ENCODE measurements at places on chromosomes 16 and 17. TPM values are rescaled to one million over a fixed set of nuclear protein-coding genes. Genes with fewer than 3 reads are reported as not detected.

GRCh38 chr17:40475234-40475908, 26.1 kb downstream of the TNS4 start:
- H3K27ac ChIP-seq = no peak overlapping the region
- H3K4me3 ChIP-seq = no peak overlapping the region
- no peaks in the 10 kb centered on the region for H3K36me3 ChIP-seq
- H3K27me3 ChIP-seq = no peaks in the 10 kb centered on the region
- DNase-seq = no peak

- peaks cover 47% of the 10 kb centered on the region for H3K27me3 ChIP-seq
- DNase-seq = no peak
- H3K4me3 ChIP-seq = no peak overlapping the region
- no peaks in the 10 kb centered on the region for H3K4me1 ChIP-seq
- H3K27ac ChIP-seq = no peak overlapping the region
- no peaks in the 10 kb centered on the region for H3K36me3 ChIP-seq
Measured at GRCh38 chr16:49608779-49609178, 235.2 kb downstream of the C16orf78 start.

DNA sequence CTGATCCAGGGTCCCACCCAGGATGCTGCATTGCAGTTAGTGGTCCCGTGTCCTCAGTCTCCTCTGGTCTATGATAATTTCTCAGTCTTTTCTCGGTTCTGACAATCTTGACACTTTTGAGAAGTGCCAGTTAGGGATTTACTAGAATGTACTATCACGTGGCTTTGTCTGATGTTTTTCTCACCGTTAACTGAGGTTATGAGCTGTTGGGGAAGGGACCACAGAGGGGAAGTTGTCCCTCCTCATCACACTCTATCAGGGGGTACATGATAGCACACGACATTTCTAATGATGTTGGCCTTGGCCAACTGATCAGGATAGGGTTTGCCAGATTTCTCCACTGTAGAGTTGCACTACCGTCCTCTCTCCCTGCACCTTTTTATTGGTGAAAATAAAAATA, 250.9 kb upstream of the SDK2 start:
- H3K4me3 ChIP-seq = no peak overlapping the region
- H3K36me3 ChIP-seq = no peaks in the 10 kb centered on the region
- no peak overlapping the region for H3K27ac ChIP-seq
- H3K4me1 ChIP-seq = no peaks in the 10 kb centered on the region
- no peak for DNase-seq

DNA sequence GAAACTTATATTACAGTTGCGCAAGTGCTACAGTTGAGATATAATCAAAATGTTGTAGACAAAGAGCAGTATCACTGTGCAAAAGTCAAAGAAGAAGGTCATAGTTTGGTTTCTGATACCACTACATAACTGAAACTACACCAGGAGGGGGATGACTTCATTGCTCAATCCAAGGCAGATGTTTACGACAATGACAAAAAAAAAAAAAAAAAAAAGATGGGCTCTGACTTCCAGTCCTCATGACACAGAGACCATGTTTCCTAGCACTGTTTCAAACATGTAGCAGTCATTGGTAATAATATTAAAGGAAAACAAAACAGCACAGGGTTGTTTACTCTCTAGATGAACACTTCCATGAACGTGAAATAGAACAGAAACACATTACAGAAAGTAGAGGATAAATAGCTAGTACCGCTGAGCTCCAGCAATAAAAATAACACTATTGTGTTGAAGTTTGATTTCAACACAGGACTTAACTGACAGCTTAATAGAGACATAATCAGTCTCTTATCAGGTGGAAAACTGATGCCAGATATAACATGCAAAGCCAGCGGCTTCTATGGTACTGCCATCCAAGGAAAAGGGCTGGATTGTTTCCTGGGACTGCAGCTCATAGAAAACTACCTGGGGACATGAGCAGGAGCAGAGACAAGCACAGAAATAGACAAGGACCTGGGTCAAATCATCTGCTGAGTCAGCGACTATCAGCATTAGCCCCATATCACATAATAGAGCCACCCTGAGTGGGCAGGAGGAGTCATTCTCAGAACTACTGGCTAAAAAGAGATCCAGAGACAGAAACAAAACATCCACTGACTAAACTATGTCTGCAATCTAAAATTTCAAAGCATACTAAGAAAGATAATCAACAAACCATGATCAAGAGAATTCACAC, 463.6 kb upstream of the SOX9 start:
- no peak overlapping the region for H3K27ac ChIP-seq
- DNase-seq = no peak
- H3K27me3 ChIP-seq = no peaks in the 10 kb centered on the region
- no peak overlapping the region for H3K4me3 ChIP-seq
- no peaks in the 10 kb centered on the region for H3K36me3 ChIP-seq
- no peaks in the 10 kb centered on the region for H3K4me1 ChIP-seq

GRCh38 chr16:22214889-22215288, 8.8 kb downstream of the EEF2K start:
- no peaks in the 10 kb centered on the region for H3K36me3 ChIP-seq
- DNase-seq = no peak
- no peaks in the 10 kb centered on the region for H3K4me1 ChIP-seq
- no peak overlapping the region for H3K4me3 ChIP-seq
- no peak overlapping the region for H3K27ac ChIP-seq
- H3K27me3 ChIP-seq = no peaks in the 10 kb centered on the region

DNA sequence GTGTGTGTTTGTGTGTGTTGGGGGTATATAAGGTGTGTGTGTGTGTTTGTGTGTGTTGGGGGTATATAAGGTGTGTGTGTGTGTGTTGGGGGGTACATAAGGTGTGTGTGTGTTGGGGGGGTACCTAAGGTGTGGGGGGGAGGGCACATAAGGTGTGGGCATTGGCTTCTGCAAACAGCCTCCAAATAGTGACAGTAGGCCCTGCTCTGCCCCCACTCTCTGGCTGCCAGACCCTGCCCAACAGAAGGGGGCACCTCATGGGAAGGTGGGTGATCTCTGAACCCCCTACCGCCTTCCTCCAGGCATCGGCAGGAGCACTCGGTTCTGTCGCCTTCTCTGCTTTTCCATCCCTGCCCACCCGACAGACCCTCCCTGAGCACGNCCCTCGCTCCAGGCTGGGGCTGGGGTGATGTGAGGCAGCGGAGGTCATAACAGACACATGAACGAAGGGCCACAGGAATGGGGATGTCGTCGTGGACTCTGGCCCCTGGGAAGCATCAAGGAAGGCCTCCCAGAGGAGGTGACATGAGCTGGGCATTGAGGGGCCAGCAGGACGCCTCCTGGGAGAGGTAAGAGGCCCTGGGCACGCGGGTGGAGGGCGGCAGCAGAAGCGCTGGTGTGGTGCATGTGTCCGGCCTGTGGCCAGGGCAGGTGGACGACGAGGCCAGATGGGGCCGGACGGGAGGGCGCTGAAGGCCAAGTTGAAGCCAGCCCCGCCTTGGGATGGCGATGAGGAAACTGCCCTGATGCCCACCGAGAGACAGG, 136.6 kb upstream of the RPH3AL start:
- no peak overlapping the region for H3K27ac ChIP-seq
- no peaks in the 10 kb centered on the region for H3K27me3 ChIP-seq
- DNase-seq = peak; percentile 5
- no peaks in the 10 kb centered on the region for H3K4me1 ChIP-seq
- H3K4me3 ChIP-seq = no peak overlapping the region

DNA sequence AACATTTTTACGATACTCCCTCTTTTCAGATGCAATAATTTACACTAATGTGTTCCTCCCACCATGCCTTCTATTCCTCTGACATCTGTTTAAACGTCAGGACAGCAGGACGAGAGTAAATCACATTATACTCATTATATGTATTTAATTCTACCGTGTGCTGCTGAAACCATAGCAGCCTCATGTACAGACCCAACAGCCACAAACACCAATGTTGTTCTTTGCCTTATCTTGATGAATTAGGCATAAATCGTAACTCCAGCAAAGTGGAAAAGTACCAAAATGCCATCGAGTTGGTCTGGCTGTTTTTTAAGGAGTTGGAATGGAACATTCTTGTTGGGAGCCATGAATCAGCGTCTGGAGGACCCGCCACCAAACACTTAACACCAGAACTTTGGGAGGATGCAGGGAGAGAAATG, 82.9 kb upstream of the FOXF1 start:
- no peaks in the 10 kb centered on the region for H3K4me1 ChIP-seq
- H3K27ac ChIP-seq = no peak overlapping the region
- no peak for DNase-seq
- no peak overlapping the region for H3K4me3 ChIP-seq

DNA sequence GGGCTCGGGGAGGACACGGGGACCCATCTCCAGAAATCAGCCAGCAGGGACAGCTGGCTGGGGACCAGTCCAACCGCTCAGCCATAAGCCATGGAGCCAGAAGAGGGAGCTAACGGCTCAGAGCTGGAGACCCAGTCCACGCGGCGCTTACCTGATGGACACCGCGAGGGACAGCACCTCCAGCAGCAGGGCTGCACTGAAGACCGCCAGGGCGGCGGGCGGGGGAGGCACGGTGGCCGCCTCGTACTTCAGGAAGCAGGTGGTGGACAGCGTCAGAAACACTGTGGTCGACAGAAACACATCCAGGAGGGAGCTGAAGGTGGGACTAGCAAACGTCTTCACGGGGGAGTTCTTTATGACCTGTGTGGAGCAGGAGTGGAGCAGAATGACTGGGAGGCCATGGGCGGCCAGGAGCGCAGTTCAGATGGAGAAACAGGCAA, 102.6 kb upstream of the CREBBP start:
- no peak overlapping the region for H3K4me3 ChIP-seq
- no peaks in the 10 kb centered on the region for H3K36me3 ChIP-seq
- no peaks in the 10 kb centered on the region for H3K27me3 ChIP-seq

GRCh38 chr17:34199932-34200534, 55.1 kb upstream of the CCL2 start:
- H3K4me1 ChIP-seq = no peaks in the 10 kb centered on the region
- H3K27me3 ChIP-seq = peaks cover 9% of the 10 kb centered on the region
- no peaks in the 10 kb centered on the region for H3K36me3 ChIP-seq
- no peak overlapping the region for H3K4me3 ChIP-seq
- H3K27ac ChIP-seq = no peak overlapping the region

DNA sequence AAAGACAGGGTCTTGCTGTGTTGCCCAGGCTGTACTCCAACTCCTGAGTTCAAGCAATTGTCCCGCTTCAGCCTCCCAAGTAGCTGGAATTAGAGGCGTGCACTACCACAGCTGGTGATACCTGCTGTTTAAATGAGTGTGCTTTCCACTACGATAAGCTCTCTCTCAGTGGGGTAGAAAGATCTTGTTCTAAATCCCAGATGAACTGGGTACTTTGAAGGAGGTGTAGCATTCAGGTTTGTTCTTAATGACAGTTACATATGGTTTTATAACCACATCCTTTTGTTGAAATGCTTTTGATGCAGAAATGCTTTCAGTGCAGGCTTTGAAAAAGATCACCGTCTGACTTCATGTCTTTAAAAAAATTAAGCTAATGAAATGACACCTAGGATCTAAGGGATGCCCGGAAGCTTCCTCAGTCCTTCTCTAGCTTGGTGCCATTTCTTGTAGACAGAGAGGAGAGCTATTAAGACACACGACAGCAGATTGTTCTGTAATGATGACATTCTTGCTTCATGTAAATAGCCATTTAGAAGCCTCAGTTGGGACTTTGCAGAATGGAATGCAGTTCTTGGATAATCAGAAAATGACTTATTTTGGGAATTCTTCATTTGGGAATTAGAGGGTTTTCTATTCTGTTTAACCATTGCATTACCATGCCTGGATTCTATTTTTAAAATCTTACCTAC, 19.5 kb downstream of the PMM2 start:
- no peak overlapping the region for H3K27ac ChIP-seq
- no peaks in the 10 kb centered on the region for H3K4me1 ChIP-seq
- H3K27me3 ChIP-seq = no peaks in the 10 kb centered on the region
- H3K4me3 ChIP-seq = no peak overlapping the region

GRCh38 chr17:48711128-48711527, 11.2 kb downstream of the PRAC1 start:
- DNase-seq = no peak
- H3K4me3 ChIP-seq = no peak overlapping the region
- no peaks in the 10 kb centered on the region for H3K4me1 ChIP-seq
- H3K27ac ChIP-seq = no peak overlapping the region
- peaks cover 62% of the 10 kb centered on the region for H3K27me3 ChIP-seq
- no peaks in the 10 kb centered on the region for H3K36me3 ChIP-seq

DNA sequence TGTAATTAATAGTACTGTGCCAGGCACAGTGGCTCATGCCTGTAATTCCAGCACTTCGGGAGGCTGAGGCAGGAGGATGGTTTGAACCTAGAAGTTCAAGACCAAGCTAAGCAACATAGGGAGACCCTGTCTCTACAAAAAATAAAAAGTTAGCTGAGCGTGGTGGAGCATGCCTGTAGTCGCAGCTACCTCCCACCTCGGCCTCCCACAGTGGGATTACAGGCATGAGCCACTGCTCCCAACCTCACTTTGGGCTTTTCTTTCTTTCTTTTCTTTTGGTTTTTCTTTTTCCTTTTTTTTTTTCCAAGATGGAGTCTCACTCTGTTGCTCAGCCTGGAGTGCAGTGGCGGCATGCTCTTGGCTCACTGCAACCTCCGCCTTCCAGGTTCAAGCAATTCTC, 137.8 kb downstream of the MRM1 start:
- H3K27me3 ChIP-seq = peaks cover 44% of the 10 kb centered on the region
- H3K4me3 ChIP-seq = no peak overlapping the region
- DNase-seq = no peak
- H3K4me1 ChIP-seq = no peaks in the 10 kb centered on the region
- H3K36me3 ChIP-seq = no peaks in the 10 kb centered on the region

GRCh38 chr17:57045868-57046704, 39.0 kb upstream of the AKAP1 start:
- no peak overlapping the region for H3K4me3 ChIP-seq
- no peaks in the 10 kb centered on the region for H3K4me1 ChIP-seq
- H3K36me3 ChIP-seq = no peaks in the 10 kb centered on the region
- H3K27ac ChIP-seq = no peak overlapping the region
- DNase-seq = no peak

HSD11B2 gene
- 5.0 TPM for total RNA-seq

KRT17 gene
- 80.8 TPM for total RNA-seq

ACADVL gene
- total RNA-seq = 531 TPM

KREMEN2 gene
- 16.2 TPM for total RNA-seq

CCDC92B gene
- 3.0 TPM for total RNA-seq

SAMD14 gene
- total RNA-seq = 0.73 TPM

KATNIP gene
- 60.9 TPM for total RNA-seq

KRT27 gene
- total RNA-seq = not detected

CHST6 gene
- total RNA-seq = 4.8 TPM

BCL6B gene
- total RNA-seq = 0.48 TPM

TNFRSF13B gene
- total RNA-seq = not detected

Measured in PC-9 (cell line).